ENCODE measurements at places on chromosomes 12 and 14.
A peak's percentile ranks its signal among the peaks of the same experiment; 100 is the strongest.

- DNase-seq, result no peak
These were observed 85.0 kb downstream of the ITPK1 start for GRCh38 chr14:93030761-93031160.

GRCh38 chr14:64035143-64035542, 182.3 kb downstream of the SYNE2 start:
- DNase-seq, result no peak

DNA sequence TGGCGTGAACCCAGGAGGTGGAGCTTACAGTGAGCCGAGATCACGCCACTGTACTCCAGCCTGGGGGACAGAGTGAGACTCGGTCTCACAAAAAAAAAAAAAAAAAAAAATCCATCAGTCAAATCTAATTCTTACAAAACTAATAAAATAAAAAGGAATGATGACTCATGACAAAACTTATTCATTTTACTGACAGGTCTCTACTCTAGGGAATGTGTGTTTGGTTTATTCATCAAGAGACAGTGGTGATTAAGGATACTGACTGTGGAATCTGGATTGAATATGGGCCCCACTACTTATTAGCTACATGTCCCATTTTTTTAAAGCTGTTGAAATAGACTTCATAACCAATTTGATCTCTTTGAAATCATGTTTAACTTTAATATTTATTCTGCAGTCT, 29.3 kb upstream of the GAS2L3 start:
- no peak for DNase-seq

DNA sequence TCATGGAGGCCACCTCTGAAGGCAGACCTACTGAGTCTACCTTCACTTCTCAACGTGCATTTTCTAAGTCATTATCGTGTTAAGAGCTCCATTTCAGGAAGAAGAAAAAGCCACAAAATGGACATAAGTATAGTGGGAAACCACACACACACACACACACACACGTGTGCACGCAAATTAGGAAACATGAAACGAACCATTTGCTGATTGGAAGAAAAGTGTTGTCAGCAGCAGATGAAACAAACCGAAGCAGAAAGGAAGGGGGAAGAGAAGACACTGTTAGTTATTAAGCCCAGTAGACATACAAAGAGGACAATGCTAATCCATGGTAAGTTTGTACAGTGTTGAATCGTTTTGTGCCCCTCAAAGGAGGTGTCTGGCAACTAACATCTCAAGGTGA, 9.9 kb upstream of the VPS33A start:
- no peak for DNase-seq

DNA sequence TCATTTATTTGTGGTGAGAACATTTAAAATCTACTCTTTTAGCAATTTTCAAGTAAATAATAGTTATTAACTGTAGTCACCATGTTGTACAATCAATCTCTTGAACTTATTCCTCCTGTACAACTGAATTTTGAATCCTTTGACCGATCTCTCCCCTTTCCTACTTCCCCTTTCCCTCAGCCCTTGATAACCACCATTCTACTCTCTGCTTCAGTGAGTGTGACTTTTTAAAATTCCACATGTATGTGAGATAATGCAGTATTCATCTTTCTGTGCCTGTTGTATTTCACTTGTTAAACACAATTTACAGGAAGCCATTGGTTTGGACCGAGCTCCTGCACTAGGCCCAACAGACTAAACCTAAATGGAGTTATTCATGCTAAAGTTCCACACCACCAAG, 458.9 kb upstream of the PDE3A start:
- DNase-seq, result no peak

GRCh38 chr14:55128386-55129085, 516 bp upstream of the LGALS3 start:
- no peak for DNase-seq

GRCh38 chr14:95993768-95994592, 45.2 kb upstream of the C14orf132 start:
- DNase-seq, result peak; percentile 91

GRCh38 chr14:95003099-95003960, 154.0 kb downstream of the DICER1 start:
- no peak for DNase-seq

DNA sequence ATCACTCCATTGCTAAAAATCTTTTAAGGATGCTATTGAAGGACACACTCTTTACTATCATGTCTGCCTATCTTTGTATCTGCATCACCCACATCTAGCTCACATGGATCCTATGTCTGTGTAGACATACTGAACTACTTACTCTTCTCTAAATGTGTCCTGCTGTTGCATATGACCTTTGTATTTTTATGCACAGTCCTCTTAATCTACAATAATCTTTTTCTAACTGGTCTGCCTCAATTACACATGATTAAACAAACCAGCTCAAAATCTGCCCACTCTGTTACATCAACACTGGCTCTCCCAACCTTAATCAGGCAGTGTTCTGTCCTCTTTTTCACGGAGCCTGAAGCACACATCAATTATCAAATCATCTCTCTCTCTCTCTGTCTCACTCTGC, 316.3 kb upstream of the MGAT4C start:
- no peak for DNase-seq

DNA sequence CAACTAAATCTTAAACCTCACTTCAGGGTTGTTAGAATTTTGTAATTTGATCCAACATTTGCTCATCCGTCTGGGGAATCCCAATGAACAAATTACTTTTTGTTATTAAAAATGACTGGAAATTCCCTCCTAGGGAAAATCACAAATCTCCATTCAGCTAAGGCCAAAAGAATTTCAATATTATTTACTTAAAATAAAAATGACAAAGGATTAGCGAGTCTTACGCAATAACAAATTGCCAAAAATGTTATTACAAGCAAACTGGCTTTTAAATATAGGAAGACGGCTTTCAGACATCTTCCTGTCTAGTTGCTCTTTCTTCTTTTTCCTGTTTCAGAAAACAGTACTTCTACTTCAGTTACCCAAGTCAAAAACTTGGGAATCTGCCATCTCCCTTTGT, 92.4 kb upstream of the TSPAN8 start:
- DNase-seq, result no peak

Data from neural progenitor cell (in vitro differentiated cells).